Midbrain (tissue), 1 donor: ENCODE measurements at places on chromosomes 3 and 15.

GRCh38 chr3:54882129-54882833 lies 45.6 kb downstream of the LRTM1 start:
- no peak for DNase-seq

- DNase-seq: no peak
Measured at GRCh38 chr3:25038922-25039321, 389.1 kb upstream of the RARB start.

DNA sequence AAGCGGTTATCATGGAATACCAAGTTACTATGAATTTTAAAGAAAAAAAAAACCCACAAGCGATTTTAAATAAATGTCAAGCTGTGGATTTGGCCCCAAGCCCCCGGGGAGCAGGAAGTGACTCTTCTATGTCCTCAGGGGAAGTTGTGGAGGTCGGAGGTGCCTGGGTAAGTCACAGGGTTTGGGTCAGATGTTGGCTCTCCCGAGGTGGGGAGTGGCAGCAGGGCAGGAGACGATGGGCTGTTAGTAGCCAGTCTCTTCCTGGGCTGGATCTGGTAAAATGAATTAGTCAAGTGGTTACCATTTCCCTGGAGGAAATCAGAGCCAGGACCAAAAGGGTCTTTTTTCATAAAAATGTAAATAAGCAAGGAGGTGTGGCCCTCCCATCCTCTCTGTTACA lies 316.7 kb downstream of the TLE3 start:
- no peak for DNase-seq

- no peak for DNase-seq
Measured at GRCh38 chr3:4060064-4060463, 243.1 kb upstream of the SETMAR start.

GRCh38 chr3:166455744-166456143 lies 618.5 kb upstream of the BCHE start:
- no peak for DNase-seq
